Stimulated activated CD8-positive, alpha-beta memory T cell treated with anti-CD3 and anti-CD28 coated beads, Interleukin-4, amount 100 ng/mL, for 24 hours (primary cell): ENCODE measurements at places on chromosomes 11 and 22.

DNA sequence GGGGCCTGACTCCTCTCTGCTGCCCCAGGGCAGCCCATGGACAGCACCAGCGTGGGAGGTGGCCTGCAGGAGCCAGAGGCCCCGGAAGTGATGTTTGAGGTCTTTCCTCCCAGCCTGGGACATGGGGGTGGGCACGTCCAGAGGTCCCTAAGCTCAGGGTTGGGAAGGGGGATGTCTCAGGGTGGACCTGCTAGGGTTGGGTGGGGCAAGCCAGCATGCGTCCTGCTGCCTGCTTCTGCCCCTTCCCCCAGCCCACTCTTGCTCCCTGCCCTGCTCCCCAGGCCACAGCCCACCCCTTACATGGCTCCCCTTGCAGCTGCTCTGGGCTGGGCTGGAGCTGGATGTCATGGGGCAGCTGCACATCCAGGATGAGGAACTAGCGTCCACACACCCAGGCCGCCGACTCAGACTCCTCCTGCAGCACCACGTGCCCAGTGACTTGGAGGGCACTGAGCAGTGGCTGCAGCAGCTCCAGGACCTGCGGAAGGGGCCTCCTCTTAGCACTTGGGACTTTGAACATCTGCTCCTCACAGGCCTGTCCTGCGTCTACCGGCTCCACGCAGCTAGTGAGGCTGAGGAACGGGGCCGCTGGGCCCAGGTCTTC is 1.3 kb downstream of the FAM180B start:
- DNase-seq, result no peak

GRCh38 chr22:30970356-30970746 is 1.3 kb downstream of the TUG1 start:
- no peak for DNase-seq

DNA sequence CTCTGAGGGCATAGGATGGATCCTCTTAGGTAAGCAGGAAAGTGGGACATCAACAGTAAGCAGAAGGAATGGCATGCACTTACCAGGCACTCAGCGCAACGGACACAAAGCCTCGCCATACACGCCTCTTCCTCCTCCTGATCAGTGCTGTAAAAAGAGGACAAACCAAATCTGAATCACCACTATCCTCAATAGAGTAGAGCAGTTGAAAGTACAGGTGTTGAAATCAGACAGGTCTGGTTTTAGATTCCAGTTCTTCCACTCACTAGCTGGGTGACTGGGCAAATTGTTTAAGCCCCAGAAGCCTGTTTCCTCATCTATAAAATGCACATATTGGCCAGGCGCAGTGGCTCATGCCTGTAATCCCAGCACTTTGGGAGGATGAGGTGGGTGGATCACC is 8.6 kb upstream of the JAML start:
- DNase-seq, result no peak

- no peak for DNase-seq
Measured at GRCh38 chr22:28229566-28230485, 310.8 kb upstream of the PITPNB start.

DNA sequence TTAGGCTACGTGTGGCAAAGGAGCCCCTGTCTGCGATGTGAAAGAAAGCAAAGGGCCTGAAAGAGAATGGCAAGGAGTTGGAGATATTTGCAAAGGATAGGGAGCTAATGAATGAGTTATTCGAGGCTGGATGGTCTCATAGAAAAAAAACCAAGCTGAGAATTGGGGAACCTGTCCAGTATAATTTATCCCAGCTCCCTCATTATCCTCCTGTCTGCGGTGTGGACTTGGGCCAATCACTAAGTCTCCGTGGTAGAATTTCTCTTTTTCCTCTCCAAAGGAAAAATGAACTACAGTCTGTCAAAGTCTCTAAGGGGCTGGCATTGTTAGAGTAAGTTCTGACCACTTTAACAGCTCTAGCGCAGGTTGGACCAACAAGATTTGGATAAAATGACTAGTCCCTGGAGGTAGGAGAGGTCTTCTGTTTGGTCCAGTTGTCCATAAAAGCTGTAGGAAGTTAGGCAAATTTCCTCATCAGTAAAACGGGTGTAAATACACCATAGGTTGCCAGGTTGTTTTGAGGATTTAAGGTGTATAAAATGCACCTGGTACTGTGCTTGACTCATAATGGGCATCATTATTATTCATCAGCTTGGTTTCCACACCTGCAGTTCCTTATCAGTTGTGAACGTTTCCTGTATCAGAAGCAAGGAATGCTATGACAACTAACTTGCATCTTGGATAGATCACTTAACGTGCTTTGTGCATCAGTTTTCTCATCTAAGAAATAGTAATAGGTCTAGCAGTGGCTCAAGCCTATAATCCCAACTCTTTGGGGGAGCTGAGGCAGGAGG is 10.3 kb upstream of the CDON start:
- no peak for DNase-seq

GRCh38 chr11:129815596-129816461 is at the start of gene TMEM45B:
Gene TMEM45B (plus strand): TSS chr11:129815848. CDS start chr11:129852483, 36,635 bp downstream.
- DNase-seq, result no peak

DNA sequence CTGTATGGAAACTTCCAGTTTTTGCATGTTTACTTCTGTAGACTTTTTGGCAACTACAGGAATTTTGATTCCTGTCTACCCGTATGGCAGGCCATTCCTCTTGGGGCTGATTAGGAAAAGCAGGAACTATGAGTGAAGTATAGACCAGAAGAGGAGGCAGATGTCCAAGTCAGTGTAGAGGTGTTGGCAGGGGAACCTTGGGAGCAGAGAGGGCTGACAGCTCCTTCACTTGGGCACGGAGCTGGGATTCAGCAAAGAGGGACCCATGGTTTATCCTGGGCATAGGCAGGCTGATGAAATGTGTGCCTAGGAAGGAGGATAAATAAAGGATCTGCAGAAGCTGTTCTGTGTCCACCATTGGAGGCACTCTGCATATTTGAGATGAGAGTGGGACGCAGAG is 33.1 kb downstream of the TREH start:
- DNase-seq, result no peak
